ENCODE measurements at places on chromosomes 6 and 20.

GRCh38 chr6:169156108-169156792 is 97.4 kb downstream of the THBS2 start:
- no peak for DNase-seq

GRCh38 chr6:15389765-15390723 is 144.2 kb downstream of the JARID2 start:
- peak; percentile 42 for DNase-seq

GRCh38 chr6:138662471-138662870 is 111.1 kb upstream of the CCDC28A start:
- DNase-seq, result no peak

DNA sequence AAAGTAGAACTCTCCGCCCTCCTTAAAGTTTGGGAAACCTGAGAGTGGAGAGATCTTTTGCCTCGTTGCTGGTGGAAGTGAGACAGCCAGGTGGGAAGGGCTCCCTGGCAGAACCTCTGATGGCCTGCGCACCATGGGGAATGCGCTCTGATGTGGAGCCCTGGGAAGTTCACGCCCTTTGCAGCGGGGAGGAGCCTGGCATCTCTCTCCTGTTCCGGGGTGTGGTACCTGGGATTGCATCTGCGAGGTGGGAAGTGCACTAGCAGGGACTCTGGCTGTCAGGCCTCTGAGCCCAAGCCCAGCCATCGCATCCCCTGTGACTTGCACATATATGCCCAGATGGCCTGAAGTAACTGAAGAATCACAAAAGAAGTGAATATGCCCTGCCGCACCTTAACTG is 159.8 kb downstream of the AKAP7 start:
- DNase-seq, result no peak

DNA sequence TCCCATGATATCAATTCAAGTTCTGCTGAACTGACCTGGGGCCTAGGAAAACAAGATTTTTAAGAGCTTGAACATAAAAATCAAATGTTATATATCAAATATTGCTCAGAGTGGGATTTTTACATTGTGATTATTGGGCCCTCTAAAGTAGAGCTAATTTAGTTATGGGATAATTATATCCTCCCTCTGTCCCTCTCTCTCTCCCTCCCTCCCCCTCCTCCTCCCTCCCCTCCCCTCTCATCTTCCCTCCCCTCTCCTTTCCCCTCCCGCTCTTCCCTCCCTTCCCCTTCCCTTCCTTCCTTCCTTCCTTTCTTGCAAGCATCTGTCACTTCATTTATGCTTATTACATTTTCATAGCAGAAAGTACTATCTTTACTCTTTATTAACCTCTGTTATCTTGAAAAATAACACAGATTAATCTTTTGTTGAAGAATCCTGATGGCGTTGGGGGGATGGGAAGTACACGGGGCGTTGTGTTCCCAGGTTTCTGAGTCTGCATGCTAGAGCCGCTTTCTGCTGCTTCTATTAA is 32.8 kb downstream of the KIF25 start:
- no peak for DNase-seq

GRCh38 chr6:11672256-11672655 is 106.3 kb downstream of the ADTRP start:
- no peak for DNase-seq

DNA sequence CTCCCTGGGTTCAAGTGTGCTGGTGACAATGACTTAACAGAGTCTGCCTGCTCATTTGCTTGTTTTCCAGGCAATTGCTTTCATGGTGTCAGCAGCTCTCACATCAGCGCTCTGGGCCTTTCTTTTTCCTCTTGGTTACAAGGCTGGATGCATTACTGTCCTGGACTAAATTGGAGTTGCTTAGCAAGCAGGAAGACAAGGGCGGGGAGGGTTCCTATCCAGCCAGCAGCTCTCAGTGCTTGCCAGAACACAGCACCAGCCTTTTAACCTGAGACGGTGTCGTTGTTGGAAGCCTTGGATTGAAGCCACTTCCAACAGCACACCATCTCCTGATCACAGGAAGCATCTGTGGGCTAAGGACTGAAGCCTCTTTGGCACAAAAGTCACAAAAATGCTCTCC is 606.9 kb downstream of the CDH26 start:
- no peak for DNase-seq

GRCh38 chr6:12165722-12166280 is 124.4 kb upstream of the EDN1 start:
- no peak for DNase-seq

DNA sequence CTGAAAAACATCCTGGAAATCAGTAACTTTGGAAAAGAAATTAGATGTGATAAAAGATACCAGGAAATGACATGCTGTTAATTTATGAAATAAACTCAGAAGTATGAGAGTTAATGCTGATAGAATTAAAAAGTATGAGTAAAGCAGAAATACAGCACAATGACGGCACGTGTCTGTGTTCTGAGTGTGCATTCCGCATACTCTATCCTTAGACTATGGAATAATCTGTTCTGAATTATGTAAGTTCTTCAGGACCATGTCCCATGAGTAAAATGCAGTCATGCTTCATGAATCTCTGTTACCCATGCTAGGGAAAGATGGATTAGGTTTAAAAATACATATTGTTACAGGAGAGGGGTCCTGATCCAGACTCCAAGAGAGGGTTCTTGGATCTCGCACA is 21.7 kb downstream of the HECA start:
- peak; percentile 51 for DNase-seq

- no peak for DNase-seq
These were observed 916.0 kb upstream of the EYS start for GRCh38 chr6:66623050-66623449.

GRCh38 chr20:24895431-24895830 is 53.6 kb upstream of the CST7 start:
- no peak for DNase-seq

GRCh38 chr6:38632490-38632889 is 7.2 kb downstream of the BTBD9 start:
- no peak for DNase-seq

GRCh38 chr6:5749651-5750215 is 257.0 kb downstream of the NRN1 start:
- no peak for DNase-seq

DNA sequence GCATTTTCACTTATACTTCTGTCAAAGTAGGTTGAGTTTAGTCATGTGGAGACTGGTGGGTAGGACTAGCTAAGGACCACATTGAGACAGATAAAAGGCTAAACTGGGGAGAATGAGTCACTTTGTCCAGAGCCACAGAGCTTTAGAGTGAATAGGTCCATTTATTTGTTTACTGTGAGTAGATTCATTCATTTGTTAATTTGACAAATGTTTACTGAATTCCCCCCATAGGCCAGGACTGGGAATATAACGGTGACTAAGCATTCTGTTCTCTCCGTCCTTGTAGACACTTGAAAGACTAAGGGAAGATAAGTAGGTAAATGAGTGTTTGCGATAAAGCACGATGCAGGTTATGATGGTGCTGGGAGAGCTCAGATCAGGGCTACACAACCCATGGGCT is 699.7 kb upstream of the ID4 start:
- no peak for DNase-seq

GRCh38 chr20:58216334-58216733 is 12.1 kb downstream of the ANKRD60 start:
- no peak for DNase-seq

DNA sequence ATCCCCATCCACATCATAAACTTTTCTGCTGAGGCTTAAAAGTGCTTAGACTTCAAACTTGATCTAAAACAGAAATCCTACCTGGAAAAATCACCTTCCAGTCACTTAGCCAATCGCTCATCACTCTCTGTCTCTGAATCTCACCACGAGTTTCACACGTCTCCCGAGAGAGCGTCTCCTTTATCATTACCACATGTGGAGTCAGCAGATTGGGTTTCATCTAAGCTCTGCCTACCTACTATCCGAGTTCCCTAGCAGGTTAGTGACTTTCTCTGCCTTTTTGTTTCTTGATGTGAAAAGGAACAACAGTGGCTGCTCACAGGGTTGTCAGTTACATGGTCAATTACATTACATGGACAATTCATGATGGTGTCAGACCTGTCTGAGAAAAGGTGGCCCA is 286.2 kb downstream of the ESR1 start:
- DNase-seq, result no peak

GRCh38 chr20:61254881-61255626 is 3.0 kb downstream of the CDH4 start:
- no peak for DNase-seq

DNA sequence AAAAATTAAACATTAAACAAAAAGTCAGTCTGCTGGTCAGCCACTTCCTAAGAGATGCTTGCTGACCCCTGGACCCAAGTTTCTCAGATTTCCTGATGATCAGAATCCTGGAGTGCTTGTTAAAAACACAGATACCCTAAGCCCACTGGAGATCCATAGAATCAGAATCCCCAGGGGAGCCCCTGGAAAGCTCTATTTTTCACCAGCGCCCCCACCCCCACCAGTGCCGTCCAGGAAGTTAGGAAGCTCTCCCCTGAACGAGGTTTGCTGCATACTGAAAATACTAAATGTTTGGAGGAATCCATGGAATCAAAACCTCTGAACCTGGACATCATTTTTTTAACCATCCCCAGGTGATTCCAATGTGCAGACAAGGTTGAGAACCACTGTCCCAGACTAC is 69.2 kb downstream of the BFSP1 start:
- no peak for DNase-seq

GRCh38 chr6:110856296-110856695 is 18.3 kb upstream of the AMD1 start:
- no peak for DNase-seq

- DNase-seq, result no peak
These were observed 13.8 kb upstream of the SIRT5 start for GRCh38 chr6:13560651-13561044.

DNA sequence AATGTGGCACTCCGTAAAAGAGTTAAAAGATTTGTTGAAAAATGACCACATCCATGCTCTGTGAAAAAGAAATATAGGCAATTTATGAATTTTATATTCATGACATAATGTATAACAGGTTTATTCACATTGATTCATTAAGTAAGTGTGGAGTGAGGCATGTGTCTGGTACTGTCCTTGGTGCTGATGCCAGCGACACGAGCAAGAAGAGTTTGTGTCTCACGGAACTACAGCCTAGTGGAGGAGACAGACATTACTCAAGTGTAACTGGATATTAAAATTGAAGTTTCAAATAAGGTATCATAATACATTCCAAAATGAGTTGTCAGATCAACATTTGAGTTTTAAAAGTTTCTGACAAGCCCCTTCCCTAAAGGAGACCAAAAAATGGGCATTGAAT is 158.2 kb upstream of the PRND start:
- DNase-seq, result peak; percentile 58

GRCh38 chr20:59839400-59839799 is 94.0 kb downstream of the SYCP2 start:
- no peak for DNase-seq

- DNase-seq, result no peak
These were observed 11.8 kb upstream of the BPIFB6 start for GRCh38 chr20:33019465-33020277.

GRCh38 chr6:35259948-35260590 is 534 bp downstream of the ZNF76 start:
- DNase-seq, result no peak

DNA sequence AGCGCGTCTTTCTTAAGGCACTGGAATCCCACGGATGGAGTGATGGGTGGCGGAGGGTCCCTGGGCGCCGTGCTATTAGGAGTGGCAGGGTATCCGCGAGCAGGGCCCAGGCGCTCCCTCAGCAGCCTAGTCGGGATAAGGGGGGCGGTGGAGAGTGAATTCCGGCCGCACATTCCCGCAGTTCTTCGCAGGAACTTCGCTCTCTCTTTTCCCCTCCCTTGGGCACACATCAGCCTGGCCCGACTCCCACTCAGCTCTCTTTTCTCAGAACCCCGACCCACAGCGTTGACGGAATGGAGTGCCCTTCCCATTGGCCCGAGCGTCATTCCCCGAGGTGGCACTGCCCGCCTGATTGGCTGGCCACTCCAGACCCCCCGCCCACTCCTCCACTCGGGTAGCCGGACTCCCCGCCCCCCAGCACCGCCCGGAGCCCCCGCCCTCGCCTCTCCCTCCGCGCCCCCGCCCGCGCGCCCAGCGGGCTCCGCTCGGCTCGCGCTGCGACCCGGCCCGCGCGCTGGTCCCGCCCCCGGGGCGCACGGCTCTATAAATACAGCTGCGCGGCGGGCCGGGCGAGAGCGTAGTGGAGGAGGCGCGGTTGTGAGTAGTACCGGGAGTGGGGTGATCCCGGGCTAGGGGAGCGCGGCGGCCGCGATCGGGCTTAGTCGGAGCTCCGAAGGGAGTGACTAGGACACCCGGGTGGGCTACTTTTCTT is at the start of gene ID4:
TSS of gene ID4 (plus strand) at position 572 of the 712 bp plus-strand sequence. CDS start 385 bp downstream, outside the sequence.
- DNase-seq, result peak; percentile 97

GRCh38 chr6:13604135-13604534 is 11.0 kb upstream of the NOL7 start:
- no peak for DNase-seq

DNA sequence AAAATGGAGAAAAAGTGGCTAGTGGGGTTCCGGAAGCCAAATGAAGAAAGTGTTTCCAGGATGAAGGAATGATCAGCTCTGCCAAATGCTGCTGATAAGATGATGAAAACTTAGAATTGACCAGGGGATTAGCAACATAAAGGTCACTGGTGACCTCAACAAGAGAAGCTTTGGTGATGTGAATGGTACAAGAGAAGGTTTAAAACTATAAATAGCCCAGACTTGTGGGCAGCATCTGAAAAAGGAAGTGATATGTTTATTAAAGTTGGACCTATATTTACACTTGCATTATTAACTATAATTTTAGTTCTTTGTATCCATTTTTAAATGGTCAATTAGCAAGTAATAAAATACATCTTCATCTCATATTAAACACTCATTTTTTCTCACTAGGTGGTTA is 45.1 kb downstream of the CGA start:
- DNase-seq, result no peak

DNA sequence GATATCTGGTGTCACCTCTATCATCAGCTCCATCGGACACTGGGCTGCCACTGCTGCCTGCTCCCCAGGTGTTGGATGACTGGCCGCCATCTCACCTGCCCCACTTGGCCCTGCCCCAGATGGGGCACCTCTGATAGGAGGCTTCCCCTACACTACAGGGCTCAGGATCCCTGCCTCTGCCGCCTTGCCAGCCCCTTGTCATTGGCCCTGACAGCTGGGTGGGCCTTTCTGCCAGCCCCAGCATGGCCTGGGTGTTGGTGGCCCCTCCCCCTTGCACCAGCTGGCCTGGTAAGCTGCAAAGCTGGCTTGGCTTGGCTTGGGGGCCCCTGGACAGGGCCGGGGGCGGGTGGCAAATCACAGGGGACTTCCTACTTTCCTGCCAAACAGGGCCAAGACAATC is 10.6 kb downstream of the PACSIN1 start:
- no peak for DNase-seq

DNA sequence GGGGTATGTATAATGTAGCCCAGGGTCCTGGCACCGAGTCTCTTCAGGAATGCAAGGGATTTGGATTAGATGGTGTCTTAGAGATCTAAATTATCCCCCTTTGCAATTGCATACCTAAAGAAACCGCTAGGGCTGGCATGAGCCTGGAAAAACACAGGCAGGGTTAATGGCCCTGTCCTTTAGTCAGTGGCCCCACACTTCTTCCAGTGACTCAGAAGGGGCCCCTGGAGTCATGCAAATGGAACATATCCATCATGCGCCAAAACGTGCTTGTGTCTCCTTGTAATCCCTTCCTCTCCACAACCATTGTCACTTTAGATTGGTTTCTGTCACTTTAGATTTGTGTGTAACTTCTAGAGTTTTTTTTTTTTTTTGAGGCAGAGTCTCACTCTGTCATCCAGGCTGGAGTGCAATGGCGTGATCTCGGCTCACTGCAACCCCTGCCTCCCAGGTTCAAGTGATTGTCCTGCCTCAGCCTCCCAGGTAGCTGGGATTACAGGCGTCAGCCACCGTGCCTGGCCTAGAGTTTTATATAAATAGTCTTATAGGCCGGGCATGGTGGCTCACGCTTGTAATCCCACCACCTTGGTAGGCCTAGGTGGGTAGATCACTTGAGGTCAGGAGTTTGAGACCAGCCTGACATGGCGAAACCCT is 8.7 kb upstream of the MYBL2 start:
- DNase-seq, result no peak
